ENCODE measurements at places on chromosomes 3 and 15.

GRCh38 chr3:170811928-170812591 is 57.9 kb downstream of the RPL22L1 start:
- peak; percentile 63 for DNase-seq

DNA sequence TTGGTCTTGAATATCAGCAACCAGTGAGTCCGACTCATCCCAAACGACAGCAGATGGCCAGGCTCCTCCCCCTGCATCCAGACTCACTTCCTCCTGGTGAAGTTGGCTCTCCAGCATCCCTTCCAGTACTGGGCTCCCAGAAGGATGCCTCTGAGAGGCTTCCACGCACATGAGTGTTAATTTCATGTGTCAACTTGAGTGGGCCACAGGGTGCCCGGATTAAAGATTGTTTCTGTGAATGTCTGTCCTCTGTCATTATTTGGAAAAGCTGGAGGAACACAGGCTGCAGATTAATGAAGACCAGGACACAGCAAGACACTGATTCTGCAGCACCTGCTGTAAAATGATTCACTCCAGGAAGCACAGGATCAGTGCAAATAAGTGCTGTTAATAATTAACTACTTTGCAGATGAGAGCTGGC is 99.8 kb downstream of the ATP10A start:
- DNase-seq = no peak

GRCh38 chr3:96354742-96355141 is 459.7 kb upstream of the EPHA6 start:
- no peak for DNase-seq

DNA sequence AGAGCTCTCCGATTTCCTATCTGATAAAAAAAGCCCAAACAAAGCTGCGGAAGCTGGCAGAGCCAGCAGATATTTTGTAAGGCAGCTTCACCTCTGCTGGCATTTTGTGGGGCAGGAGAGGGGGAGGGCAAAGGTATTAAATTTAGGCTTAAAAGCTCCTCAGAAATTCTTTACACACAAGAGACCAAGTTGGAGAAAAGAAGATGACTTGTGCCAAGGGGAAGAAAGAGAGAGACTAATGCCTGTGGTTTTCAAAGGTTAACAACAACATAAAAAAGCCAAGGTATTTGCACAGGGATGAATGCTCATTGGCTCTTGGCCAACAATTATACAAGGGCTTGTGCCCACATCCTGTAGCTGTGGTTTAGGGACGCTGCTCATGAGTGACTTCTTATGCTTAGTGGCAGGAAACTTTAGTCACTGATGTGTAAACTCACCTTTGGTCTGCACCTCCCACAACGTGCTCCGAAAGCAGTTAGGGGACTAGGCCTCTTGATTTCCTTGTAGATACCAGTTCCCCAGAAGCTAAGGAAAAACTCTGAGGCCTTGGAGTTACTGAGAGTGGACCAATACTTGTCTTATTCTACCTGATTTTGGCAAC is 152.9 kb downstream of the TPRG1 start:
- peak; percentile 75 for DNase-seq

- no peak for DNase-seq
These were observed 81.5 kb upstream of the LIMD1 start for GRCh38 chr3:45513041-45513440.

- no peak for DNase-seq
These were observed 315.0 kb upstream of the NR2E3 start for GRCh38 chr15:71495398-71495780.

- DNase-seq = peak; percentile 27
These were observed 6.2 kb upstream of the MAP1A start for GRCh38 chr15:43511012-43511885.

GRCh38 chr3:195007766-195008165 is 263.2 kb downstream of the XXYLT1 start:
- DNase-seq = no peak

GRCh38 chr15:45795440-45796069 is 160.7 kb downstream of the SQOR start:
- no peak for DNase-seq

GRCh38 chr15:79960502-79961212 is 10.3 kb downstream of the BCL2A1 start:
- DNase-seq = no peak

GRCh38 chr3:153293265-153293664 is 131.2 kb downstream of the RAP2B start:
- no peak for DNase-seq

All from activated naive CD8-positive, alpha-beta T cell treated with anti-CD3 and anti-CD28 coated beads, Interleukin-2, amount 50 U/mL, for 24 hours (primary cell).